Activated T-cell treated with anti-CD3 and anti-CD28 coated beads for 1 hour (primary cell): ENCODE measurements at places on chromosomes 7 and 10.

DNA sequence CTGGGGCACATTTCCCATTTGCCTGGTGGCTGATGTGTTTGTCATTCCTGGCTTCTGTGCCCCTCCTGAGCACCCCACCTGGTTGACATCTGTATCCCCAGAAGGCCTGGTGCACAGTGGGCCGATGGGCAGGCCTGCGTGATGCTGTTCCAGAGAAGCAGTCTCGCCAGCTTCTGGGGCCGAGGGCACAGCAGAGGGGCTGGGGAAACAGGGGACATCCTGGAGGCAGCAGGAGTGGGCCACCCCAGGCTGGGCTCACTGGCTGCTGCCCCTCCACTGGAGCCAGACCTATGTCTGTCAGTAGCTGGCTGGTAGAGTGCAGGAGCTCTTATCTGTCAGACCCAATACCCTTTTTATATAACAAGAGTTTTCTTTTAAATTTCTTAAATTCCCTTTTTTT is 896 bp upstream of the MYL7 start:
- DNase-seq, result no peak

DNA sequence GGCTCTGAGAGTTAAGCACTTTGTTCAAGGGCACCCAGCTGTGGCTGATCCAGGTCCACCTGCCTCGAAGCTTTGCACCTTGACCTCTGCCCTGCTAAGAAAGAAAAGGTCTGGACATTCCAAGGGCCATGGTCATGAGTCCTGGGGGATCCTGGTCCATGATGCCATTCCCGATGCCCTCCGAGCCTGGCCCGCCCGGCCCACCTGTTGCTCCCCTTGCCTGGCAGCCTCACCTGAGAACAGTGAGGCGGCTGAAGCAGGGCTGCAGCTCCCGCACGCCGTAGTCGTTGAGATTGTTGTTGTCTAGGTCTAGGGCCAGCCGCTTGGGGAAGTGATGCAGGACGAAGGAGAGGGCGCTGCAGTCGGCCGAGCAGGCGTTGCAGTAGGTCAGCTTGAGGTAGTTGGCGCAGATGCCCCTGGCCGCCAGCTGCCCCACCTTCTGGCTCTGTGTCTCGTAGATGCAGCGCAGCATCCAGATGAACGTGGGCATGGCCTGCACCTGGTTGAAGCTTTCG is 27.5 kb downstream of the NOD1 start:
- DNase-seq, result no peak

DNA sequence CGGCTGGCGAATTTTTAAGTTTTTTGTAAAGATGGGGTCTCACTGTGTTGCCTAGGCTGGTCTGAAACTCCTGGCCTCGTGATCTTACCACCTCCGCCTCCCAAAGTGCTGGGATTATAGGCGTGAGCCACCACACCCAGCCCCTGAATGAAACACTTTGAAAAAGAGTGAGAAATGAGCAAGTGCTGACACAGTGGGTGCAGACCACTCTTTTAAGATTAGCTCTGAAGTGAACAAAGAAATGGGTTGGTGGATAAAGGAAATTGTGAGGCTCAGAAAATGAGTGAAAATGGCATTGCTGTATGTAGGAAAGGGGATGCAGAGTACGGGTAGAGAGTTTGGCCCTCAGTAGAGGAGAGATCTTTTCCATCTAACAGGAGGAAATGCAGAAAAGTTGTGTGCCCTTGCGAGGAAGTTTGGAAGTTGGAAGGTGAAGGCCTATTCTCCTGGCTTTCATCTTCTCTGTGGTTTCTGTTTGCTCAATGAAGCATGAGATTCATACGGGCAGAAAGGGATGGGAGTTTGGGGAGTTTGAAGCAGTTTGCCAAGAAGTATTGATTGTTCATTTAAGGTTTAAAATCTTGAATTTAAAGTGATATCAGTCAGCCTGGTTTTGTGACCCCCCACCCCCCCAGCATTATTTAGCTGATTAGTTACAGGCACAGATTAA is 11.0 kb downstream of the MAPK8 start:
- DNase-seq, result no peak

DNA sequence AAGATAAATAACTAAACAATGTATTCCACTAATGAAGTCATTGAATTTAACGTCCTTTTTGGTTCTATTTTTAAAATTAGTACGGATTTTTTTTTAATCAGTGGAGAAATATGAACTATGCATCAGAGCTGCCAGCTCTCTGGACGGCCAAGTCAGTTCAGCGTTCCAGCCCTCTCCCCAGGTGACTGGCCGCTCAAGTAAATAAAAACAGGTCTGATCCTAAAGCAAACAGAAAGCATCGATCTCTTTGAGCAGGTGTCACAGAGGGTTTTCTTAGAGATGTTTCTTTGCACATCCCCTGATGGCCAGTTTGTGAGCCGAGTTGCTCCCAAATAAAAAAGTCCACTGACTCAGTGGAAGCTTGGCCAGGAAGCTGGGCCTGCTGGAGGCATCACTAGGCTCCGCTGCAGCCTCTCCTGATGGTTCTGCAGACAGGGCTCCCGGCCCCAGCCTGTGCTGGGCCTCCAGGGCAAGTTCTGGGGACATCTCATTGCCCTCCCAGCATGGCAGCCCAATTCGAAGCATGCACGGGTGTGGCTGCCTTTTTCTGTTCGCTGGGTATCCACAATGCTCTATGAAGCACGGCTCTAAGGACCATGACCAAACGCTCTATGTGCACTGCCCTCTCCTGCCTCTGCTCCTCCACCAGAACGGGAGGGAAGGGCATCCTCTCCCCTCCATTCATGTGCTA is 74.7 kb upstream of the PPP2R2D start:
- DNase-seq, result no peak

- no peak for DNase-seq
Observed at GRCh38 chr10:52484206-52485065, 170.4 kb downstream of the DKK1 start.

GRCh38 chr7:2758673-2759616 is 70.9 kb downstream of the AMZ1 start:
- DNase-seq, result no peak

- no peak for DNase-seq
Observed at GRCh38 chr7:91239171-91239604, 25.0 kb upstream of the FZD1 start.

DNA sequence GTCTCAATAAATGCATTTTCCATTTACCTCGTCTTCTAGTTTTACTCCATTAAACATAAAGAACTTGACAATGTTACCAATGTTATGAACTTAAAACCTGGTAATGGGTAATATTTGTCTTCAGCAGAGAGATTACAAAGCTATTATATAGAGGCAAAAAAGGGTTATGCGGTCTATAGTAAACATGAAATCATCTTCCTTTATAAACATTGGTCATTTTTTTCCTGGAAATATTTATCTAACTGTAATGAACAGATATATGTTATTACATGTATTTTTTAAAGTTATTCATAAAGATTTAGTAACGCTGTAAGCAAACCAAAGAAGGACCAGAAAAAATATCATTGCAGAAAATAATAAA is 1.3 kb downstream of the VWDE start:
- no peak for DNase-seq

DNA sequence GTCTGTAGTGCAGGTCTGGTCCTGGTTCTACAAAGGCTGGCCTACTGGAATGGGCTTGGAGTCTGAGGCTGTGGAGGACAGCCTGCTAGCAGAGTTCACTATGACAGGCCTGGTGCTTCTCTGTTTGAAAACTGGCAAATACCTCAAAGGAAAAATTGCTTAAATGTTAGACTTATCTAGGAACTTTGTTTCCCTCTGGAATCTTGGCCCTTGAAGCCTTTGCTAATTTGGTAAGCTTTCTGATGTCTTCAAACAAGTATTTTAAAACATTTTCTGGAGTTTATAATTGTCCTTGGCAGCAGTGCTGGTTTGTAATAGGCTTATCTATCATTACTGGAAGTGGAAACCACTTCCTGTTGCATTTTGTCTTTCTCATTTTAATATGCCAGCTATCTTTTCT is 139.7 kb downstream of the TMEM26 start:
- no peak for DNase-seq

DNA sequence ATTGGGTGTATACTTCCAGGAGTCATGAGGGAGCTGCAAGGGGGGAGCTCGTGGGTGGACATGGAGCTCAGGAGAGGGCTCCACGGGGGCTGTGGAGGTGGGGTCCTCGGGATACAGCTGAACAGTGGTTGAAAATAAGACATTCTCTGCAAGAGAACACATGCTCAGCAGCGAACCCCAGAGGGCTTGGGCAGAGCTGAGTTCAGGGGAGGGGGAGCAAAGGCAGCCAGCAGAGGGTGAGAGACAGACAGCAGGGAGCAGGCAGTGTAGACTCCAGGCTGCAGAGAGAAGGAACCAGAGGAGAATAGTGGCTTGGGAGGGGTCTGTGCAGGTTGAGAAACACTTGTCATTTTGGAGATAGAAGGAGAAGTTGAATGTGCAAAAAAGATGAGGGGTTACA is 73.0 kb upstream of the LRRC18 start:
- no peak for DNase-seq

- no peak for DNase-seq
Observed at GRCh38 chr7:104198673-104199278, 9.0 kb downstream of the ORC5 start.

DNA sequence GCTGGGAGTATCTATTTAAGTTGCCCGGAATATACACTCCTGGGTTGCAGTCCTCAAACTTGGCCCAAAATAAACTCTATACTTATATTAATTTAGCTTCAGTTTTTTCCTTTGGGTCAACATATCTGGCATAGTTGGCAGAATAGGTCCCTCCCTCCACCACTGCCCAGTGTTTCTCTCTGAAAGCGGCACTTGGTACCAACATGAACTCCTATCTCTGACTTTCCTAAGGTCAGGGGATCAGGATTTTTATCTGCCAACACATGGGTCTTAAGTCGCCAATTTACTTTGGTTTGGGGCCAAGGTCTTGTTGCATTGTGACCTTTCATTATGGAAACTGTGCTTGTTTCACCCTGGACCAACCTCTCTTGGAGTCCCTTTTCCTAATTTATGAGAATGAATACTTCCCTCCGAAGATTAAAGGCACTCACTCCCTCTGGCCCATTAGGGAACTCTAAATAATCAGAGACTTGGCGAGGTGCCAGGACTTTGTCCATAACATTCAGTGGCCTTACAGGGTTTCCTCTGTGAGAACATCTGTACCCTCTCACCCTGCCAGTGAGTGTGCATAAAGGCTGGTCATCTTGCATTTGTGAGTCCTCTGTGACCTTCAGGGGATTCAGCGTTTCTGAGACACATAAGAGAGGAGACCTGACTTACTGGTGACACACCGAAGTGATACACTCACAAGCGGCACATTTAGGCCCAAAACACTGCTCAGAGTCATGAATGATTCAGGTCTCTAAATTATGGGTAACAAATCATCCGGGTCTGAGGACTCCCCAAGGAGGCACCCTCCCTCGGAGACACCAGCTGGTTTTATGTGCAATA is 19.7 kb upstream of the FKBP9 start:
- no peak for DNase-seq

- DNase-seq, result no peak
Observed at GRCh38 chr7:16811551-16811950, 6.8 kb upstream of the AGR2 start.

DNA sequence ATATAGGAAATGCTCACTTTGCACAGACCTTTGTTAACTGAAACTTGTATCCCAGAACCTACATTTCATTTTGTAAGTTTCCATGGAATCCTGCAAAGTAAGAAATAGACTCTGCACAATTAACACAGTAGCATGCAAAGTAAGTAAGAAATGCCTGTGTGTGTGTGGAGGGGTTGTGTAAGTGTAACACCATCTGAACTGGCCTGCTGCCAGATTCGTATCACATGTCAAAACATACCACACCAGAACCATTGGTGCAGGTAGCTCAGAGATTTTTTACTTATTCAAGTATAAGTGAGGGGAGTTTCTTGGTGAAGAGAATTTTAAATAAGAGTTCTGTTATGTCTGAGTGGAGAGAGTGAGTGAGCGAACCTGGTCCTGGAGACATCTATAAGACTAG is 17.9 kb upstream of the DDX21 start:
- no peak for DNase-seq

DNA sequence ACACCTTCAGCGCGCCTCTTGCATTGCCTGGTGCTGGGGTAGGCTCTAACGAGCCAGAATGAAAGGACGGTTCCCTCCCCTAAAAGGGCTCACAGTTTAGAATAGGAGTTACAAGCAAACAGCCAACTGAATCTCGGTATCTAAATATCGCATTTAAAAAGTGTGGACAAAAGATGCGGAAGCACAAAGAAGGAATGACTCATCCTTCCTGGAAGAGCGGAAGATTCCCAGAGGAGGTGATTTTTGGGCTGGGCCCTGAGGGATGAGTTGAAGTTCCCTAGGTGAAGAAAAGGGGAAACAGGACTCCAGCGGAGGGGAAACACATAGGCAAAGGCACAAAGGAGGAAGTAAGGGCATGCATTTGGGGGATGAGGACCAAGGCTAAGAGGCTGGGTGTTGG is 29.9 kb downstream of the SRRM3 start:
- DNase-seq, result no peak

GRCh38 chr10:108850138-108850854 is 1073.0 kb downstream of the XPNPEP1 start:
- no peak for DNase-seq

GRCh38 chr10:131547129-131547799 is 235.7 kb upstream of the TCERG1L start:
- no peak for DNase-seq

- no peak for DNase-seq
Observed at GRCh38 chr10:64219271-64220025, 698.2 kb downstream of the REEP3 start.

DNA sequence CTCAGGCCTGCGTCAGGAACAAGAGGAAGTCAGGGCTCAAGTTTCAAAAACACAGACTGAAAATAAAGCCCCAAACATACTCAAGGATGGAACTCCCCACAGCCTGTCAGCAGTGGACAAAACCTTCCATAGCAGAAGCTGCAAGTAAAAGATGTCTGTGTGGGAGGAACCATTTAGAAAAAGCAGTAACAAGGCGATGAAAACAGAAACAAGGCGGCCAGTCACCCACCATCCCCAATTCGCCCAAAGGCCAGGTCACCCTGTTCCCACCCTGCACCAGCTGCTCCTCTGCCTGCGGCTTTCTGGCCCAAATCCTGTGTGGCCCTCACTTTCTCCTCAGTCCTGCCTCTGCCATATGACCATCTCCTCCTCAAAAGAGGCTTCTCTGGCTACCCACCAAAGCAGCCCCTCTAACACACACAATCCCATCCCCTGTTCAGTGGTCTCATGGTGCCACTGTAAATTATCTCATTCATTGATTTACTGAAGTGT is 27.8 kb downstream of the KCNMA1 start:
- no peak for DNase-seq

- DNase-seq, result no peak
Observed at GRCh38 chr10:45257600-45257999, 57.8 kb downstream of the OR13A1 start.
